ENCODE measurements at places on chromosomes 2 and 18. TPM values are rescaled to one million over a fixed set of nuclear protein-coding genes. Genes with fewer than 3 reads are reported as not detected.

DNA sequence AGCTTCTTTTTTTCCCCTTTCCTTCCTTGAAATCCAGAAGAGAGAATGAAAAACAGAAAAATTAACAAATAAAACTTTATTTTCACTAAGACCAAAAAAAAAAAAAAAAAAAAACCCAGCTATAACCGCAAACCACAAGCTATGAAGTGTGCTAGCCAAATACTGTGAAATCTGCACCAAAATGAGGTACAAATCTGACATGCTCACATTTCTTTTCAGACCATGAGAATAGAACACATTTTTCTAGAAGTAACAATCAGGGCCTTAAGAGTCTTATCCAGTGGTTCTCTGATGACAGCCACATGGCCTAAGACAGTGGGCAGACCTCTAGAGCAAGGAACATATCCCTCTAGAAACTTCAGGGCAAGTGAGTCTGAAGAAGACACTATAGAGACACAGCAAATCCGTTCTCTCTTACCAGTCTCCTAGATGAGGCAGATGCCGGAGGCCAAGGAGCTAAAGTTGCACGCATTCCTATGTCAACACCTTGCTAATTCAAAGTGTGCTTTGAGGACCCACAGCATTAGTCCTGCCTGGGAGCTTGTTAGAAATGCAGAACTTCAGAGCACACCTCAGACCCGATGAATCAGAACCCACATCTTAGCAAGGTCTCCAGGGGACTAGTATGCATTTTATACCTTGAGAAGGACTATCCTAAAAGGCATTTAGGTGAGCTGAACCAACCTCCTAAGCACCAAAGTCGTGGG, 317.1 kb downstream of the MYCN start:
- H3K4me3 ChIP-seq = no peak overlapping the region
- no peaks in the 10 kb centered on the region for H3K27me3 ChIP-seq
- no peak for DNase-seq
- H3K27ac ChIP-seq = no peak overlapping the region
- no peaks in the 10 kb centered on the region for H3K36me3 ChIP-seq

DNA sequence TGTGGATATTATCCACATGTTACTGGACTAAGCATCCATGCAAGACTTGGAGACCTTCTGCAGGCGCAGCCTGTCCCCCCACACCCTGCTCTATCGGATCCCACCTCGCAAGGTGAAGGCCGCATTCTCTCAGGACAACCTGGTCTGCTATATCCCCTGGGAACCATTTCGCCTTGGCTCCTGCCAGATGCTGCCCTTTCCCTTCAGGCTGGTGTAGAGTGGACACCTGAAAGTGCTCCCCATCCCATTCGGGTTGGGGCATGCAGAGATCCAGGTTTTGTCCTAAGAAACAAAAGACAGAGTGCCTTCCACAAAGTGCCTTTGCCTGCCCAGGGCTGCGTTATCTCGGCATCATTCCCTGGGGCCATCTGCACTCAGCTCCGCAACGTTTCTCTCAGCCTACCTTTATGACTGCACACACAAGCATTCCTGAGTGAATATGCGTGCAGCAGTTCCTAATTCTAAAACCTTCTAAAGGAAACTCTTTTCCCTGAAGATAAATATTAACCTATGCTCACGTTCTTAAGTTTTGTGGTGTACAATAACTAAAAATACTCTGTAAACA, 20.5 kb downstream of the FHL2 start:
- no peak overlapping the region for H3K4me3 ChIP-seq
- peaks cover 38% of the 10 kb centered on the region for H3K36me3 ChIP-seq
- peak overlapping the region; percentile 39 for H3K27ac ChIP-seq
- peaks cover 82% of the 10 kb centered on the region for H3K4me1 ChIP-seq
- no peak for DNase-seq

DNA sequence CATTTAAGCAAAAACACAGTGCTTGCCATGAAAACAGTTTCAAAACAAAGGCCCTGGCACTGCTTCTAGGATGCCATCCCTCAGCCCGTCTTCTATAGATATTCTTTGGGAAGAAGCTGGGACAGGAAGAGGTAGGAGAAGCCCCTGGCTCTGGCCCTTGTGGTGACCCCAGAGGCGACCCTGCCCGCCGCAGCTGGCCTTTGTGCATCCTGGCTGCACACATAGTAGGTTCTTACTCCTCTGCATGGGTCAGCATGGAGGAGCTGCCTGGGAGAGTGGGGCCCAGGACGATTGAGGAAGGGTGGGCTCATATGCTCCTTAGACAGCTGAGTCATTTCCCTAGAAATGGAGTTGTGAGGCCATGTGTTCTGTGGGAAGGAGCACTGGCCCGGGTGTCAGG, 44.4 kb upstream of the OTOF start:
- no peaks in the 10 kb centered on the region for H3K4me1 ChIP-seq
- no peaks in the 10 kb centered on the region for H3K36me3 ChIP-seq
- H3K27me3 ChIP-seq = peaks cover 33% of the 10 kb centered on the region
- H3K27ac ChIP-seq = no peak overlapping the region
- H3K4me3 ChIP-seq = no peak overlapping the region
- DNase-seq = no peak

The RPRM gene
- not detected for polyA plus RNA-seq

The IGFBP5 gene
- polyA plus RNA-seq = 0.15 TPM

All from keratinocyte (primary cell).